Osteocyte (in vitro differentiated cells): ENCODE measurements at places on chromosomes 1 and 21.

DNA sequence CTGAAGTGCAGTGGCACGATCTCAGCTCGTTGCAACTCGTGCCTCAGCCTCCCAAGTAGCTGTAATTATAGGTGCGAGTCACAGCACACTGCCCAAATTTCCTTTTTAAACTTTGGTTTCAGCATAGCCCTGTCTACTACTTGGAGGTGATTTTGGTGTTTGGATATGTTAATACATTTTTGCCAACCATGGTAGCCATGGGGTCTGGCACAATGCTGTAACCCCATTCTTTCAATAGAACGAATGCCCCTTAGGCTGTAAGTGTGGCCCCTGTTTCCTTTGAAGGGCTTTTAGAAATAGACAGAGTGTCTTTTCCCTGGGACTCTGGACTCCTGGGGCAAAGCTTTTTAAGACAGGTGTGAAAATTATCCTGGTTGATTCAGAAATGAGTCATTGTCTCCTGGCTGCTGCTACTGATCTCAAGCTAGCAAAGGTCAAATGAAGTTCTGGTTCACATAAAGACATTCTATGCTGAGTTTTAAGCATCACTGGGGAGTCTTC is 141.1 kb upstream of the RUNX1 start:
- no peak for DNase-seq

DNA sequence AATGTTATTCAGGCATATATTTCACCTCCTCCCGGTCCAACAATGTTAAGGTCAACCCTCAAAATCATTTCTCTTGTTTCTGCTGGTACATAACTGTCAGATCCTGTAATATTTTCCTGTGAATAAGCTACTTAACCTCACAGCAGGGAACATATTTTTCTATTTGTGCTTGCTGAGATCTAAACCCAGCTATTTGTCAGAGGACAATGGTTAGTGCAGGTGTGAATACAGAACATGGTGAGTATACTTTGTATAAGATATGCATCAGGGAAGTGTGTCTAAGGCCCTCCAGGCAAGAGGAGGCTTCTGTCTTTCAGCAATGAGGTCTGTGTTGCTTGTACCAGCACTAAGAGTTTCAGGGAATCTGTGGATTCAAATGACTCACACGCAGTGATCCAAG is 970.6 kb downstream of the NCAM2 start:
- no peak for DNase-seq

DNA sequence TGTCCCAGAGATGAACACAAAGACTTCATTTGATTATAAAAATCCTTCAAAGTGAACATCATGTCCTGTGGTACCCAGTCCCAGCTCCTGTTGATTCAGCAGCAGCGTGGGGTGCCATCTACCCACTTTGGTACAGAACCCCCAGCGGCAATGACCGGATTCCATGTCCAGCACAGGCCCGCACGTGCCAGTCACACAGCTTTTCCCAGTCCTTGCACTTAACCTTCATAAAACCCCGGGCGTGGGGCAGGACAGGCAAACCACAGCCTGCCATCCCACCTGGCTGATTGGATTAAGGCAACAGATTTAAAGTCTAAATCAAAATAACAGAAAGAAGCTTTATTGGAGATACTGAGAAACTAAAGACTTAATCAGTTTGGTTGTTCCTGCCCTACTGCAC is 15.5 kb downstream of the CEP104 start:
- DNase-seq, result no peak

- DNase-seq, result no peak
Measured at GRCh38 chr21:37074546-37074945, 1.5 kb downstream of the TTC3 start.

DNA sequence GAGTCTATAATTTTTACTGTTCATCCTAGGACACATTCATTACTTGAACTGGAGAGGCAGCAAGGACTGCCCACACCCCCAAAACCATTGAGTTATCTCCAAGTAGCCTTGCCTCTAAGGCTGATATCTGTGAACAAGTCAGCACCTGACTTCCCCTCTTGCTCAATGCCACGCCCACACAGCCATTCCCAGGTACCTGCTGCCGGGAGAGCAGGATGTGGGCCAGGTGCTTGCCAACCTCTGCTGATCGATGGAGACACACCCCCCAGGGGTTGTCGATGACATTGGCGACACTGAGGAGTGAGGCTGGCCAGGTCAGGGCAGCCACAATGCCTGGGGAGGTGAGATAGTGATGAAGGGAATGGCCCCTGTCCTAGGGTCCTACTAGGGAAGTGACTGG is 60.1 kb downstream of the TMCO4 start:
- no peak for DNase-seq

DNA sequence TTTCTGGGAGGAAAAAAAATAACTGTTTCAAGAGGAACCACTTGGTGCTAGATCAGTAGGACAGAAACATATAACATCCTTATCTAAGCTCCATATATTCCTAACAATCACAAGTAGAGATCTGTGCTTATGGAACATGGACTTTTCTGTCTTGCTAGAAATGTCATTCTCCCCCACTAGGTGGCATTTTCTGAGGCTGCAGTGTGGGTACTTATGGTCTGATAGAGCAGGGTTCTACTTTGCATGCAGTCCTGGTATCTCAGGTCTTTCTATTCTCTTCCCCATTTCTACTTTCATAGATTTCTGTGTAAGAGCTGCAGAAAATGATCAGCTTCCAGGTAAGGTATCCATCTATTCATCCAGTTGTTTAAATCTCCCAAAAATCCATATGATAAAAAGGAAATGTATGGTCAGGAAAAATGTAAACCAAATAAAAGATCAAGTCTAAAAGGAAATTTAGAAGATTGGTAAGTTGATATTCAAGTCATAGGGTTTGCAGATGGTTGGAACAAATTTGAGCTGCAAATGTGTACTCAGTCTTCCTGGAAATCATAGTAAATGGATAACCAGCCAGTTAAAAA is 1.5 kb downstream of the ZNF684 start:
- DNase-seq, result no peak

DNA sequence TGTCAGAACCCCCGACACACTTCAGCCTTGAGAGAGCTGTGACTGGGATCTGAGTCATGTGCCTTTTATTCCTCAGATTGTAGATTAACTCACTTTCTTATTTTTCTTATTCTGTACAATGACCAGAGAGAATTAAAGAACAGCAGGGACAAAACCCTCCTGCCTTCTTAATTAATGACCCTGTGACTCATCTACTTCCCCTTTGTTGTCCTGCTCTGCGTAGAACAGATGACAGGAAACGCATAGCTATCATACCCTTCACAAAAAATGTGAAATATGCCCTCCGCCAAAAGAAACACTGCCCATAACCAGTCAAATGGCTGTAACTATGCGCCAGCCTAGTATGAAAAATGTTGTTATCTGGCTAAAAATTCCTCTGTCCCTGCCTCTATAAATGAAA is 9.1 kb upstream of the PADI2 start:
- DNase-seq, result no peak

DNA sequence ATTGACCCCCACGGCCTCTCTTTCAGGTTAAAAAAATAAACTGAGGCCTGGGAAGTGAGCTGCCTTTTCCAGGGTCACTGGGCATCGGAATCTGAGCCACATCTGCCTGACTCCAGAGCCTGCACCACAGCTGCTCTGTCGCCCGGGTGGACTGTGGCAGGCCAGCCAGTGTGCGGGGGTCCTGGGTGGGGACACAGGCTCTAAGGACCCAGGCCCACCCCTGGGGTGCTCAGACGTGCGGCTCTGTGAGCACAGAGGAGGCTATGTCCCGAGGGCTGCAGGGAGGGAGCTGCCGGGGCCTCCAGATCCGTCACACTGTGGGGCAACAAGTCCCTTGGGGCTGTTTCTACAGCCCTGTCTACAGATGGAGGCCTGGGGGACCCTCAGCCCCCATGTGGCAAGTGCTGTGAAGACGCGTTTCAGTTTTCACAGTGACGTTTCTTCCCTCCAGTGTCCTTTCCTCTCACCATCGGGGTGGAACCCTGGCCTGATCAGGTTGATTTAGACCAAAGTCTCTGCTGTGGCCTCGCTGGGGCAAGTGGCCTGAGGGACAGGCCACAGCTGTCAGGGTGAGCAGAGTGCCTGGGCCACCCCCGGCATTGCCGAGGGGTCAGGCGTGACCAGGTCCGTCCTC is 39.2 kb upstream of the ACTRT2 start:
- DNase-seq, result peak; percentile 78

DNA sequence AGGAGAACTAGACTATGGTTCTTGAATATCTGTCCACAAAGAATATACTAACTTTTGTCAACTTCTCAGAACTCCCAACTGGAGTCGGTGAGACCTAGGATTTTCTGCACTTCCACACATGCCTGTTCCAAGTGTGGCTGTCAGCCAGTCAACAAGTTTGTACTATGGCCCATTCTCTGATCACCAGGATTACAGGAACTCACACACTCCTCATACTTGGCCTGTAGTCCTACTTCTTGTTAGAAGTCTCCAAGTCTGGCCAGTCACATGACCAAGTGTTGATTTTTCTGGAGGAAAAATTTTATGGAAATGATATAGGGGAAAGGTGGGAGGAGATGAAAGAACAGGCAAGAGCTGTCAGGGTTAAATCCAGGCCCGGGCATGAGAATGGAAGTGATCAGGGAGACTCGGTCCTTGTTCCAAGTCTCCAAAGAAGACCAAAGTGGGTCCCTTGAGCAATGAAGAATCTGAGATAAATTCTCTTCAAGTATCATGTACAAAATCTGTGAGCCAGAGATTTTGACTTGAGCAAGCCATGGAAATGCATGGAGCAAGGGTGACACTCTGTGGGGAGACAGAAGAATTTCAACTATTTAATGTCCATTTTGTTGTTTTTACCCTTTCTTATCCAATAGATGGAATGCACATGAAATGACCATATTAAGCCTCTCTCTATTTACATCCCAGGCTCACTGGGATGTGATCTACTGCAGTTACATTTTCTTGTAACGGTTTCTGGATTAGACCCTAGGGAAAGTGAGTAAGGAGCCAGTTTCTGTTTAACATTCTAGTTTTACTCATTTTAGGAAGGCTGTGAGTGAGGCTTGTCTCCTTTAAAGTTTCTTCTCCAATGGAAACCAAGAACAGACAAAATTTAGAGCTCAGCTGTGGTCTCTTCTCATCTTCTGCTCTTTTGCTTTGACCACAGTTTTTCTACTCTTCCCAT is 320.9 kb downstream of the ASTN1 start:
- DNase-seq, result no peak

DNA sequence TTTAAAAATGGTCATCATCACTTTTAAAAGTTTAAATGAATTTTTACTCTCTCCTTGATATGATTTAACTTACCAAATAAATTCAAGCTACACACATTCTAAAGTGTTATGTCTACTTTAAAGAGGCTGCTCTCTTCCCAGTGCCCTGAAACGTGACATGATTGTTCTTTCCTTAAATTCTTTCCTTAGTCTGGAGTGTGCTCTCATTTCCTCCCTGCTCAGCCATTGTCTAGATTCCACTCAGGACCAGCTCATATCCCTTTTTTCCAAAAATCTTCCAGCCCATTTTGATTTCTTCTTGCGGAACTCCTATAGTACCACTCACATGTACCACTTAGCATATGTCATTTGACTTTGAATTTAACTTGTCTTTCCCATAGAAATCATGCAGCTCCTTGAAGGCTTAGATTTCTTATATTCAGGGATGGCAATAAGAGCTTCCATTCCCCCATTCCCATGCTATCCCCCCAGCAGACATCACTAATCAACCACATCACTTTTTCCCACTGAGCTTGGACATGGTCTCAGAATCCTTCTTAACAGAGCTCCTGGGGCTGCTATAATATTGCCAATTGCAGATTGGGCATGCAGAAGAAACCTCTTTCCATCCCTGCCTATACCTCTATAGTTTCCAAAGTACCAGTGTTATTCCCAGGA is 54.7 kb upstream of the ITPKB start:
- DNase-seq, result no peak

DNA sequence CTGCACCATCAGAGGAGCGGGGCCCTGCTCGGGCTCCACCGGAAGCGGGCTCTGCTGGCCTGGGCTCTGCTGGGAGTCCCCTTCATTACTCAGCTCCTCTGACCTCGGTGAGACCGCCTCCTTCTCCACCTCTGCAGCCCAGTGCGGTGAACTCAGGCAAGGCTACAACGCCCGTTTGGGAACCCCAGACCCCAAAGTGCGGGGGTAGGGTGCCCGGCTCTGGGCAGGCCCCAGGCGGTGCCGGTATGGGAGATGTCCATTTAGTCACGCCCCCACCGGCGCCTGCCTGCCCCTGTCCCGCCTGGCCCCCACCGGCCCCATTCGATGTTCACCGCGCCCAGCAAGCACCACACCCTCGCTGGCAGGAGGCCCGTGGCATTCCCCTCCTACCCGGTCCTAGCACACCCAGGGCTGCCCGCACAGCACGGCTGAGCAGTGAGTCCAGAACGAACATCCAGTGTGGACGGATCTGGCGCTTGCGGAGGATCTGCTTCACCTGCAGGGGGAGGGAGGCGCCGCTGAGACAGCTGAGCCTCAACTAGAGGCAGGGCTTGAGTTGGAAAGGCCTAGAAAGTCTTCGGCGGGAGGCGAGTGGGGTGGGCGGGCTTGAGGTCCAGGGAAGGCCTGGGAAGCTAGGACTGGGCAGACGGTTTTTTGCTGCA is 10.0 kb downstream of the MAP3K6 start:
- no peak for DNase-seq

GRCh38 chr1:34911465-34911864 is 18.0 kb downstream of the DLGAP3 start:
- DNase-seq, result no peak

- DNase-seq, result no peak
Measured at GRCh38 chr21:39938086-39938625, 70.9 kb downstream of the PCP4 start.

DNA sequence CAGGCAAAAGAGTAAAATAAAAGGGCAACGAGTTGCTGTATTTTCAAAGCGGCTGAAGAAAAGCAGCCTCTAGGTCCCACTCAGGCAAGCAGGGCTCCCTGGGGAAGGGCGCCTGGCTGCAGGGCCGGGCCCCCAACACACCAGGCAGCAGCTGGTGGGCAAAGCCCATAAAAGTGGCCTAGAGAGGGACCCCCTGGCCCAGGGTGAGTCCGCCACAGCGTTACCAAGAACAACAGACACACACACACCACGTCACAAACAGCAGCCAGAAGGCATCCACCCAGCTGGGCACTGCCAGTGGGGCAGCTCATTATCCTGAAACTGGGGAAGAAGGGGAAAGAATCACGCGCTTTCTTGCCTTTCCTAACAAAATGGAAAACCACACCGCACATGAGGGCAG is 4.7 kb downstream of the SUMO3 start:
- no peak for DNase-seq

DNA sequence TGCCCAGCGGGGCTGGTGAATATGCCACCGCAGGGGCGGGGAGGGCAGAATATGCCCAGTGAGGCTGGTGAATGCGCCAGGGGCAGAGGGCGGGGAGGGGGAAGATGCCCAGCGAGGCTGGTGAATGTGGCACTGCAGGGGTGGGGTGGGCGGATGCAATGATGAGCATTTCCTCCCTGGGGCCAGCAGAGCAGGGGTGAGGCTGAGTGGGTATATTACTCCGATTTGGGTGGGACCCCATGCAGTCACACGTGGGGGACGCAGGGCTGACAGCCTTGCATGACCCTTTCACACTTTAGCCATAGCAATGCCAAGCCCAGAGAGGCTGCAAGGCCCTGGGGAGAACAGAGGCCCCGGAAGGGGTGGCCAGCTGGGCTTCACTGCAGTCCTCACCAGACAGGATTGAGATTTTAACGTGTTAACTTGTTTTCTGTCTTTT is 9.3 kb upstream of the SLX9 start:
- DNase-seq, result no peak
